ENCODE measurements at places on chromosomes 11 and 22.

GRCh38 chr11:46520971-46521745, 72.7 kb downstream of the AMBRA1 start:
- DNase-seq: peak; percentile 85

GRCh38 chr11:44805596-44805995, 78.8 kb downstream of the TSPAN18 start:
- peak; percentile 82 for DNase-seq

GRCh38 chr11:72673943-72674828, at the start of gene PDE2A:
Gene PDE2A (minus strand): TSS chr11:72674422. CDS start chr11:72674207, 215 bp downstream.
- DNase-seq: no peak

DNA sequence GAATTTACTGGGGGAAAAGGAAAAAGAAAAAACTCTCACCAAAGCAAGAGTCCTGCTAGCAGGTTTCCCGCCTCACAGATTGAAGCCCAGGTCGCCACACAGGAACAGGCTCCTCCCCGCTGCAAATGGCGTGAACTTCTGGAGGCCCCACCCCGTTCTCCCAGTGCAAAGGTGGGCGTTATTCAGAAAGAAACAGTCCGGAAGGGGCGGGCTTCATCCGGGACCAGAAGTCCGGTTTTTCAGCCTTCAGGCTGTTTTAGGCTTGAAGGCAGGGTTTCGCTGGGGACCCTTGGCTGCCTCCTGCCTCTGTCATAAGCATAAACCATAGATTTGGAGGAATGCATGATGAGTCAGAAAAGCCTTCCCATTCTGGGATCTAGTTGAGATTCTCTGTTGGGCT, 148.3 kb upstream of the POU2AF2 start:
- DNase-seq: peak; percentile 58

DNA sequence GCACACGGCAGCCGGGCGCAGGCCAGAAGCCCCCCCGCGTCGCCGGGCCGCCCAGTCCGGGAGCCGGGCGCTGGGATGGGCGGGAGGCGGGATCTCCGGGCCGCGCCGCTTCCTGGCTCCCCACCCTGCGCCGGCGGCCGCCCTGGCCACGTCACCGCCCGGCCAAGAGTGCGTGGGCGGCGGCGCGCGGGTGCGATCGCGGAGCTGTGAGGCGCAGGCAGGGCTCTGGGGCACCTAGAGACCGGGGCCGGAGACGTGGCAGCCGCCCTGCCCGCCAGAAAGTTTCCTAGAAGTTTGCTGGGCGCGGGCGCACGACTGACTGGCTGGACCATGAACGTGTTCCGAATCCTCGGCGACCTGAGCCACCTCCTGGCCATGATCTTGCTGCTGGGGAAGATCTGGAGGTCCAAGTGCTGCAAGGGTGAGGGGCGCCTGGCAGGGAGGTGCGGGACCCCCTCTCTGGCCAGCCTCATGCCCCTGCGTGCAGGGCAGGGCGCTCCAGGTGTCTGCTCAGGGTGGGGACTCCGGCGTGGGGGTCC, at the start of gene KDELR3:
Gene KDELR3, plus strand, starts transcription at position 193 of the 539 bp plus-strand sequence. Its CDS starts 138 bp downstream, at position 331.
- peak; percentile 80 for DNase-seq

DNA sequence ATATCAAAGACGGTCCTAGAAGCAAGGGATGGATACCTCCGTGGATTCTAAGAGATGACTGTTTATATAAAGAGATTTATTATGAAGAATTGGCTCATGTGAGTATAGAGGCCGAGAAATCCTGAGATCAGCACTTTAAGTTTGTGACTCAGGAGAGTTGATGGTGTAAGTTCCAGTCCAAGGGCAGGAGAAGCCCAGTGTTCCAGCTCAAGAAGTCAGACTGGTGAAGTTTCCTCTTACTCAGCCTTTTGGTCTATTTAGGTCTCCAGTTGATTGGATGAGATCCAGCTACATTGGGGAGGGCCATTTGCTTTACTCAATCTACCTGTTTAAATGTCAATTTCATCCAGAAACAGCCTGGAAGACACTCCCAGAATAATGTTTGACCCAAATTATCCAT, 45.1 kb downstream of the TSPAN18 start:
- DNase-seq: no peak

- DNase-seq: peak; percentile 32
These were observed 56.4 kb upstream of the FSHB start for GRCh38 chr11:30174265-30175020.

- DNase-seq: no peak
These were observed 18.6 kb upstream of the WNT7B start for GRCh38 chr22:45995405-45996101.

Data from fibroblast of skin of right biceps (primary cell).